ENCODE measurements at places on chromosomes 3 and 15. TPM values are rescaled to one million over a fixed set of nuclear protein-coding genes. Genes with fewer than 3 reads are reported as not detected.

The TJP1 gene
- total RNA-seq = 60.0 TPM

The LRRK1 gene
- 0.98 TPM for total RNA-seq

The GPR171 gene
- total RNA-seq = not detected

The RPP25 gene
- 4.2 TPM for total RNA-seq

The CFAP44 gene
- 5.4 TPM for total RNA-seq

The ZBBX gene
- total RNA-seq = 3.9 TPM

The VEPH1 gene
- total RNA-seq = 14.3 TPM

The GOLGA6L10 gene
- total RNA-seq = 6.4 TPM
